Stimulated activated CD8-positive, alpha-beta memory T cell treated with anti-CD3 and anti-CD28 coated beads, Interleukin-7, amount 100 ng/mL, for 24 hours (primary cell): ENCODE measurements at places on chromosomes 7 and 10.

- DNase-seq = no peak
Measured at GRCh38 chr10:74975758-74976157, 135.7 kb upstream of the SAMD8 start.

GRCh38 chr7:49014870-49015269, 90.5 kb downstream of the CDC14C start:
- DNase-seq = no peak

DNA sequence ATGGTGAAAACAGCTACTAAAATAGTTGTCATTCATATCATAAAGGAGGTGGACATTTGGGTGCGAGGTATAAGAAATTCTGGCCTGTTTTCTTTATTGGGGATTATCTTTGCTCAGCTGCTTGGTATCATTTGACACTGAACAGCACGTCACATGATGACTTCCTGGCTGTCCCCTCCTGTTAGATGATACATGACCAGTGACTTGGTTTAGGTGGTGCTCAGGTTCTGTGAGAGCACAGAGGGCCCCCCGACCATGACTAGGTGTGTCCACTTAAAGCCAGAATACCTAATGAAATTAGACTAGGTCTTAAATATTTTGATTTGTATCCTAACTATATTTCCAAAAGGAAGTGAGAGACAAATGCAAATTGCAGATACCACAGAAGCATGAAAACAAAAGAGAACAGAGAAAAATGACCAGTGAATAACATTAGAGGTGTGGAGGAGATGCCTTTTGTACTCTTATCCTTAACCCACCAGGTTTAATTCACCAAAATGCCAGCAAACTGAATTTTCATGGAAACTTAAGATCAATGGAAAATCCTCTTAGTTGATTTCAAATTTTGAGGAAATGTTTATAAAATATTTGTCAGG, 50.6 kb upstream of the GJD4 start:
- no peak for DNase-seq

DNA sequence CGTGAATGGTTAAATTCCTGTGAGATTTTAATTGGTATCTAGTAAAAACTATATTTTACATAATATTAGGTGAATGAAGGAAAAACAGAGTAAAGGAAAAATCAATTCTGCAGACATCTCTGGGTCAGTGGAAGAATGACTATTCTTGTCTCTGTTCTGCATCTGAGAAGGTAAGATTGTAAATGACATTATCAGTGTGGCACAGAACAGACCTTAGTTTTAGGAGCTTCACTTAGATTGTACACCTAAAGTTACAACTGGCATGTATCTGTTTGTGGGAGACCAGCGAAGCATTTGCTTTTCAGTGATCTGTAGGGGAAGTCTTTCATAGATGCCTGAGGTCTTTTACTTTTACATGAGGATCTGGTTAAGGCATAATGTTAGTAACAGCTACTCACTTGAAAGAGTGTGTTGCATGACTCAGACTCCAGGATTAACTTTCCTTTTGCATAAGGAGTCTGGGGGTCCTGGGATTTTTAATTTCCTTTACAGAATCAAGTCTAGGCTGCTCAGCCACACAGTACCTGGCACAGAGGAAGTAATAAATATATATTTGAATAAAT, 56.2 kb downstream of the JMJD1C start:
- no peak for DNase-seq

- DNase-seq = no peak
Measured at GRCh38 chr10:3527869-3528268, 257.1 kb downstream of the KLF6 start.

DNA sequence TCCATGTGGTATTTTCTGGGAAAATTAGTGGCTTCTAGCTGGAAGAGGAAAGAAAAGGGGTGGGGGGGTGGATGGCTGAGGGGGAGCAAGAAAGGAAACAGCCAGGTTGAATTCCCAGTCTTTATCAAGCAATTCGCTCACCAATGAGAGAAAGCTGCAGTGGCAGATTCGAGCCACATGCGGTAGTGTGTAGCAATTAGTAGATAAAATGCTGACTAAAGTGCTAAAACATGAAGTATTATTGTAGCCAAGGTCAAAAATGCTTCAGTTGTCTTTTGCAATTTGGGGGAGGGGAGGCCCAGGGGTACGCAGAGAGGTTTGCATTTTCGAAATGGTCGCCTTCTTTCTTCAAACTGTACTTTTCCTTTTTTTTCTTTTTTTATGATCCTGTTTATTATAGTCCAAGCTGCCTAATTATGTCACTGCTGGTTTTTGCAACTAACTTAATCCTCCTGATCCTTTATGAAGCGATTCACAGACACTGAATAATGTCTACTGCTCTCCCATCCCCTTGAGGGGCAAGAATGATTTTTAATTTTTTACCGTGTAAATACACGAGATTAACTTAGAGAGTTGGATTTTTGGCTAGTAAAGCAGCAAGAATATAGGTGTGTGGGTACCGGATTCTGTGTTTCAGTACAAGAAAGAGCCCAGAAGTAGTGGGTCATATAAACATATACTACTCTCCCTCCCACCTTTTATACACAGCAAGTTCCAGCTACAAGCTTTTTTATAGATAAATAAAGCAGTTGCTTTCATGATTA, 3.6 kb upstream of the ARID5B start:
- no peak for DNase-seq

GRCh38 chr7:123537026-123537642, 2.7 kb upstream of the IQUB start:
- no peak for DNase-seq

GRCh38 chr7:117004899-117005298, 51.6 kb downstream of the ST7 start:
- no peak for DNase-seq

GRCh38 chr7:11124856-11125559, 151.3 kb downstream of the PHF14 start:
- DNase-seq = no peak

DNA sequence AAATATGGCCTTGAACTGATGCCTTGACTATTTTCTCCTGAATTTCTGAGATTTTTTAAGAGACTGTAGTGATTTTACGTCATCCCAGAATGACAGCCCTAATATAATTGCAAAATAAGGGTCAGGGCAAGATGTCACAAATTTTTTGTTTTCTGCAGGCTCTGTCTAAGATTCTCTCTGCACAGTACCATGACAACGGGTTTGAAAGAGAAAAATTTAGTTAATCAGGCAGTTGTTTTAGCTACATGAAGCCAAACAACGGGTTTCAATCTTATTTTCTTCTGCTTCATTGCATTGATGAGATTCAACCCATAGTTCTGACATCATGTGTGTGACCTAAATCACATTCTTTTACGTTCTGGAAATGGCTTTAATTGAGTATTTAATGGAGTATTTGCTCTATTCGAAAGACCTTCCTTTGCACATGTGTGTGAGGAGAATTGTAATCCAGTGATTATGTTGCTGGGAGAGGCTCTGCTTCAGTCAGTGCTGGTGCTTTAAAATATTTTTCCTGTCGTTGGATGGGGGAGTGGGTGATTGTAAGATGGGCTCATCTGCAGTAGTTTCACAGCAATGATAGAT, 118.0 kb upstream of the RHOBTB1 start:
- no peak for DNase-seq

- DNase-seq = no peak
Measured at GRCh38 chr7:6430271-6430940, 17.3 kb downstream of the DAGLB start.

DNA sequence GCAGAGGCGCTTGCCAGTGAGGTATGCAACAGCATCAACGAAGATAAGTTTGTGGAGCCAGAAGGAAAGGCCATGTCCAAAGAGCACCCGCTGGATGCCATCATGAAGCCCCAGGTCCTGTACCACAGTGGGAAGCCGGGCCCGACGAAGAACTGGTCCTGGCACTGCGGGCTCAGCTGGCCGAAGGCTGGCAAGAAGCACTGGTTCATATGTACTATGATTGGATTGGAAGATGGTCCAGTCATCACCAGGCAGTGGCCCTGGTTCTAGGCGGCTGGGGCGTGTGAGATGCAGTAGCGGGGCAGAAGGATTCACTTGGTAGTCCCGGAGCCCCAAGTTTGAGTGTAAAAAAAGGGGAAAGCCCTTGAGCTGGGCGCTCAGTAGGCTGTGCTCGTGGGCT, 3.9 kb downstream of the NDST2 start:
- DNase-seq = no peak

GRCh38 chr10:90269699-90270098, 568.3 kb downstream of the KIF20B start:
- no peak for DNase-seq

- no peak for DNase-seq
Measured at GRCh38 chr7:99373091-99374066, 1.2 kb upstream of the ARPC1B start.

DNA sequence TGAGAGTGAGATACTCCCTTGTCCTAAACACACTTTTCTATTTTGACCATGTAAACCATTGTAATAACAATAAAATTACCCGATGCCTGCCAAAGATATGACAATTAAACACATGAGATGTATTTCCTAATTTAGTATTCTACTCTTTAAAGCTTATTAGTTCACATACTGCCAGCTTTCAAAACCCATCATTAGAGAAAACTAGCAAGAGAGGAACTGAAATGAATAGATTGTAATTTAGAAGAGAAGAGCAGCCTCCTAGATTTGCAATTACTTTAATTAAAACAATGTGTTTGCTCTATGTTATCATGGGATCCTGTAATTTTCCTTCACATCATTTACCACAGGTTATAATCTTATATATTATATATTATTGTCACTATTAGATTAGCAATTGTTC, 428.2 kb downstream of the THSD7A start:
- no peak for DNase-seq

DNA sequence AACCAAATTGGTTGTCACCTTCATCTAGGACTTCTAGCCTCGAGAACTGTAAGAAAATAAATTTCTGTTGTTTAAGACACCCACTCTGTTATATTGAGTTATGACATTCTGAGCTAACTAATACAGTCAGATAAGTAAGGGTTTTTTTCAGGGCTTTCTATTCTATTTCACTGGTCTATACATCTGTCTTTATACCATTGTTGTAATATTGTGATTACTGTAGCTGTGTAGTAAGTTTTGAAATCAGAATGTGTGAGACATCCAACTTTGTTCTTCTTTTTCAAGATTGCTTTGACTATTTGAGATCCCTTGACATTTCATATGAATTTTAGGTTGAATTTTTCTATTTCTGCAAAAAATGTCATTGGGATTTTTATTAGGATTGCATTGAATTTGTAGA, 7.5 kb downstream of the IFIT1 start:
- DNase-seq = no peak

GRCh38 chr10:5292196-5292735, 72.5 kb upstream of the UCN3 start:
- DNase-seq = no peak

DNA sequence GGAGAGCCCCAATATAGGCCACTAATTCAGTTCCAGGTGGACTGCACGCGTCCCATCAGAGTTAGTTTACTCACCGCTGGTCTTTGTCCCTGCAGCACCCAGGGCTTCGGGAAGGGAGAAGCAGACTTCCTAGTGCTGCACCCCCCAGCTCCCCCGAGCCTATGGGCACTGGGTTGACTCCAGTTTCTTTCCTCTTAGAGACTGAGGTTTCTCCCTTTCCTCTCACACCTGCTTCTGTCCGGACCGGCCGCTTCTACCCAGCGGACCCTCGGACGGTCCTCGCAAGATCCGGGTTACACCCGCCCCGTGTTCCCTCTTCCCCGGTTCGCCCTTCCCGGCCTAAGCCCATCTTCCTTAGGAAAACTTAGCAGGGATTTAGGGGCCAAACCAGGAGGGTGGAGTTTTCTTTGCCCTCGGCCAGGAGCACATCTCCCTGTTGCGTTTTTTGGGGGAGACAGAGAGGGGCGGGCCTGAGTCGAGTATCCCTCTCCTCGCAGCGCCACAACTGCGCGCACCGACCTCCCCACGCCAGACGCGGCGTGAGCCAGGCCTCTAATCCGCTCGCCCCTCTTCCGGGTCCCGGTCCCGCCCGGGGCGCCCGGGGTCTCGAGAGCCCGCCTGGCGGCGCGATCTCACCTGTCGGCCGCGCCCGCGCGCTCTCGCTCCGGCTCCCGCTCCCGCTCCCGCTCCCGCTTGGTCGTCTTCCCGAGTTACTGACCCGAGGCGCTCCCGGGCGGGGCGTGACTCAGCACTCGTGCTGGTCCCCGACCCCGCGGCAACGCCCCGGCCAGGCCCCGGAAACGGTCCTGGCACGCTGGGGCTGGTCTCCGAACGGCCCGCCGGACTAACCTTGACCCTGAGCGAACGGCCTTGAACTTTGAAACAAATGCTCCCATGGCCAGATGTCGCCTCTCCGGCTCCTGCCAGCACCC, at the start of gene AIFM2:
TSS of gene AIFM2 (minus strand) at position 728 of the 932 bp plus-strand sequence. CDS start 8,741 bp downstream, outside the sequence.
- no peak for DNase-seq

DNA sequence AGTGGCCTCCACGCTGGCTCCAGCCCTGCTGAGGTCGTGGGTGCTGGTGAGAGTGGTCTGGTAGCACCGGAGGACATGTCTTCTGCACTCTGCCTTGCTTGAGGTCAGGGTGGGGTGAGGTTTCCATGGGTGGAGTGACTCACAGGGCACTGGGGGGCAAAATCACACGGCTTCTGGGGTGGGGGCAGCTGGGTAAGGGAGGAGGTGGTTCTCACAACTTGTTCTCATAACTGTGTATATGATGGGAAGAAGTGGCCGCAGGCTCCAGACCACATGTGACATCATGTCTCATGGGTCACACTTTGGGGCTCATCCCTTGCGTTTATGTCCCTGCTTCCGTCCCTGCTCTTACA, 884 bp upstream of the PRF1 start:
- DNase-seq = no peak

GRCh38 chr10:74022926-74023629, 25.2 kb downstream of the VCL start:
- no peak for DNase-seq

DNA sequence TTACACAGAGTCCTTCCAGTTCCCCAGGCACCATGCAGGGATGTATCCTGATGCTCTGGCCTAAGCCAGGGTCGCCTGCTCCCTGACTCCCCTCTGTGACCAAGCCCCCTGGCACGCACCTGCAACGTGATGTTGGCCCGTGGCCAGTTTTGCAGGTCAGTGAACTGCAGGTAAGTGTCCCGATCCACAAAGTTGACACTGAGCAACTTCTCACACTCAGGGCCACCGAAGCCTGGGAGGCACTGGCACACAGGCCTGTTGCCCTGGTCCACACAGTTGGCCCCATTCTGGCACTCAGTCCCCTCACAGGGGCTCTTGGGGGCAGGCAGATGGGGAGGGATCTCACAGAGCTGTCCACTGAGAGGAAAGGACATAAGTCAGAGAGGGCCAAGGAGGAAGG, 174.3 kb downstream of the LCOR start:
- DNase-seq = no peak

- no peak for DNase-seq
Measured at GRCh38 chr7:151406886-151407583, 2.8 kb downstream of the WDR86 start.

GRCh38 chr7:5088906-5089305, 43.2 kb downstream of the RBAK start:
- DNase-seq = no peak

- DNase-seq = no peak
Measured at GRCh38 chr7:17696422-17696821, 243.9 kb downstream of the SNX13 start.

DNA sequence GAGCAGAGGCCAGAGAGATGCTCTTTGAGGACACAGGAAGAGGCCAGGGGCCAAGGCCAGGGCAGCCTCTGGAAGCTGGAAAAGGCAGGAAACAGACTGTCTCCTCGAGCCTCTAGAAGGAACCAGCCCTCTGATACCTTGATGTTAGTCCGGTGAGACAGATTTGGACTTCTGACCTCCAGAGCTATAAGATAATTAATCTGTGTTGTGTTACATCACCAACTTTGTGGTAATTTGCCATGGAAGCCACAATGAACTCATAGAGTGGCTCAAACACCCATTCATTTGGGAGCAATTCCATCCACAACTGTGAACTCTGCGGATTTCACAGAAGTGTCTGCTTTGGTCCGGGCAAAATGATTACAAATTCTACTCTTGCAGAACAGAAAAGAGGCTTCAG, 48.7 kb downstream of the OAT start:
- DNase-seq = no peak

- DNase-seq = no peak
Measured at GRCh38 chr7:133470-133869, 58.9 kb upstream of the FAM20C start.
